Central memory CD4-positive, alpha-beta T cell (primary cell): ENCODE measurements at places on chromosomes 7 and 10.

GRCh38 chr7:155355745-155356144 is 58.1 kb downstream of the INSIG1 start:
- DNase-seq, result no peak

GRCh38 chr10:23826421-23826820 is 382.5 kb upstream of the KIAA1217 start:
- no peak for DNase-seq

- DNase-seq, result peak; percentile 71
These were observed 159.8 kb upstream of the ITGB1 start for GRCh38 chr10:33117816-33118215.

- DNase-seq, result no peak
These were observed 21.9 kb upstream of the FRAT2 start for GRCh38 chr10:97356318-97356914.

GRCh38 chr10:6394084-6394483 is 186.0 kb downstream of the PRKCQ start:
- DNase-seq, result no peak

DNA sequence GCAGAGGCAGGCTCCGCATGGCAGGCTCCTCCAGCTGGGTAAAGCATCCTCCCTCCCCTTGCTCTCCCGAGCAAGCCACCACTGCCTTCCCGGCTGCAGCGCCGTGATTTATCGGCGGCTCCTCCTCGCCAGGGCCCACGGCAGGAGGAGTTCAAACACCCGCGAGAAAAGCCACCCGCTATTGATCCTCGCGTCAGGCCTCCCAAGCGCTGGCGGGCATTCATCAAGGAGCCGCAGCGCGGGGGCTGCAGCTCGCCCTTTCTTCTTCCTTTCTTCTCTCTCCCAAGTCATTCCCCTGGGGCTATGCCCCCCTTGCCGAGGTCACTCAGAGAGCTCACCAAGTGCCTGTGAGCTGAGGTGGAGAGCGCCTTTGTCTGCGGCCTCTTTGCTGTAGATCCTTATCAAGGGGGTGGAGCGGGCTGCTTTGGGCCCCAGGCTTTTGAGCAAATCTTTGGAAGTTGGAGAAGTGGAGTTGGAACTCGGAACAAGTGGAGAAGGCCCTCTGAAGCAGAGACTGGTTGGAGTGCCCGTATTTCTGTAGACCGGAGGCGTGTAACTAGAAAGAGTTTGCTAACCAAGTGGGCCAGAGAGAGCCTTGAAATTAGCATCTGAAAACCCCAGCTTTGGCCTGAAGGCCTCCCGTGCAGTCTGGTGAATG is 107.2 kb upstream of the PPIF start:
- DNase-seq, result no peak

DNA sequence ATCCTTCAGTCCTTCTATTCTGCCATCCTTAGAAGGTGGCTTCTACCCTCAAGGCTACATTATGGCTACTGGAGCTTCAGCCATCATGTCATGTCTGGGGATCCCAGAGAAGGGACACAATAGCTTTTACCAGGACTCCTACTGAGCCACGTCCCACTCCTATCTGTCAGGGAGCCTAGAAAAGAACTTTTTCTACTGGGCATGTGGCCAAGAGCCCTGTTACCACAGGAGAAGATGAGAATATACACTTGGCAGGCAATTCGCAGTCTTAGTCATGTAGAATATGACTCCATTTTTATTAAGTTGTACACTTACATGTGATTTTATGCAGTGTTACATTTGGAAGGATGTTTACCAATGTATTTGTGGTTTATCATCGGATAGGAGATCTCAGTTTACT is 64.6 kb upstream of the KCNMA1 start:
- DNase-seq, result no peak

DNA sequence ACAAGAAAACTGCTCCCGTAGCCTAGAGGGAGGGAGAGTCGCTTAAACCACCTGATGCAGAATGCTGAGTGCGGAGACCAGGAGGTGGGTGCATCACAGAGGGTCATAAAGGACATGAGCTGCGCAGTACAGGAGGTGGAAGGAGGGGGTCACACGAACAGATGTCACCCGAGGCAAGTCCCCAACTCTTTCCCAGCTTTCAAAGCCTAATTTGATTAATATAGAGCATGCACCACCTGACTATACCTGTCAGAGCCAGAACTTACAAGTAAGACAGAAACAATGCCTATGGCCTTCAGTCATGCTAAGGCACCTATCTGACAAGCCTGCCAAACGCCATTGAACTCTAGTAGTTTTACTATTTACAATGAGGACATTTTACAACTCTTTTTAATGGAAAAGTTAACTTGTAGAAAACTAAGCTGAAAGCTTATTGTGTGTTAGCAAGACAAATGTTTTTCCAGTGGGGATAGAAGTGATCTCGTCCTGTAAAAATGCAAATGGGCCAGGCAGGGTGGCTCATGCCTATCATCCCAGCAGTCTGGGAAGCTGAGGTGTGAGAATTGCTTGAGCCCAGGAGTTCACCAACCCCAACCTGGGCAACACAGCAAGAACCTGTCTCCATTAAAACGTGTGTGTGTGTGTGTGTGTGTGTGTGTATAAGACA is 1.1 kb upstream of the VOPP1 start:
- DNase-seq, result no peak

DNA sequence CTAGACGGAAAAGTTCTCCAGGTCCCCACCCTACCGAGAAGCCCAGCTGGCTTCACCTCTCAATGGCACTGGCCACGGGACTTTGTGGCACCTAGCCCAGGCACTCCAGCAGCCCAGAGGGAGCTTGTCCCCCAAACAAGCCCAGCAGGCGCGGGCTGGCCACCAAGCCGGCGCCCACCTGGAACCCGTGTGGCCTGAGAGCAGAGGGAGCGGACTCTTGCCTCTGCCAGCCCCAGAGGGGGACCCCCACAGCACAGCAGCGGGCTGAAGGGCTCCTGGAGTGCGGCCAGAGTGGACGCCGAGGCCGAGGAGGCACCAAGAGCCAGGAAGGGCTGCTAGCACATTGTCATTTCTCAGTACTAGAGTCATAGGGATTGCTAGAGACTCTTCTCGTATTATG is 671.4 kb downstream of the CNTNAP2 start:
- DNase-seq, result no peak

- no peak for DNase-seq
These were observed 1078.4 kb downstream of the KCNMA1 start for GRCh38 chr10:76558996-76559891.

- no peak for DNase-seq
These were observed 60.3 kb downstream of the SLC16A12 start for GRCh38 chr10:89475125-89475524.

DNA sequence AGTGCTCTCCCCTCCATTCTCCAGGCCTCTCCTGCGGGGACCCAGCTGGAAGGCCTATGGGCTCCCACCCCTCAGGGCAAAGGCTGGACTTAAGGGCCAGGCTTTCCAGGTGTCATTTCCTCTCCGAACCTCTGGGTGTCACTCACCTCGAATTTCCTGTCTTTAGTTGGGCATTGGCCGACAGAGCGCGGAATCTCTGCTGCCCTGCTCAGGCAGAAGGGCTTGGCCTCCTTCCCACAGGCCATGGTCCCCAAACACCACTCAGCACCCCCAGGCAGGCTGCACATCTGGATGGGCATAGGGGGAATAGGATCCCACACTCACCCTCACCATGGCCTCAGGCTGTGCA is 212.9 kb downstream of the CCSER2 start:
- no peak for DNase-seq

- no peak for DNase-seq
These were observed 72.1 kb downstream of the ITGB8 start for GRCh38 chr7:20402747-20403230.

DNA sequence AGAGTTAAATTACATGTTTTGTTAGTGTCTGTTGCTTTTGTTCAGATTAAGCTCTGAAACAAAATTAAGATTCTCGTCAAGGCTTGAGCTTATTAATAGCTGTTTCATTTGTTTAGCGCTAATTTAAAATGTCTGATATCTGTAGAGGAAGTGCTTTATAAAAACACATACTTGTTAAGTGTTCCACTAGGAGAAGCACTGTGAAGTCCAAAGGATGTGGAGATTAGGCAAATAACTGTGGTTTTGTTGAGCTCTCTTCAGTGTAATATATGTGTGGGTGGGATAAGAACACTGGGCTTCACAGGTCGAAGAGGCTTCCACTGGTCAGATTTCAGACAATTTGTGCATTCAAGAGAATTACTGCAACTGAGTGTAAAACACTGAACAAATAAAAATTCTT is 242.0 kb downstream of the AUTS2 start:
- no peak for DNase-seq

DNA sequence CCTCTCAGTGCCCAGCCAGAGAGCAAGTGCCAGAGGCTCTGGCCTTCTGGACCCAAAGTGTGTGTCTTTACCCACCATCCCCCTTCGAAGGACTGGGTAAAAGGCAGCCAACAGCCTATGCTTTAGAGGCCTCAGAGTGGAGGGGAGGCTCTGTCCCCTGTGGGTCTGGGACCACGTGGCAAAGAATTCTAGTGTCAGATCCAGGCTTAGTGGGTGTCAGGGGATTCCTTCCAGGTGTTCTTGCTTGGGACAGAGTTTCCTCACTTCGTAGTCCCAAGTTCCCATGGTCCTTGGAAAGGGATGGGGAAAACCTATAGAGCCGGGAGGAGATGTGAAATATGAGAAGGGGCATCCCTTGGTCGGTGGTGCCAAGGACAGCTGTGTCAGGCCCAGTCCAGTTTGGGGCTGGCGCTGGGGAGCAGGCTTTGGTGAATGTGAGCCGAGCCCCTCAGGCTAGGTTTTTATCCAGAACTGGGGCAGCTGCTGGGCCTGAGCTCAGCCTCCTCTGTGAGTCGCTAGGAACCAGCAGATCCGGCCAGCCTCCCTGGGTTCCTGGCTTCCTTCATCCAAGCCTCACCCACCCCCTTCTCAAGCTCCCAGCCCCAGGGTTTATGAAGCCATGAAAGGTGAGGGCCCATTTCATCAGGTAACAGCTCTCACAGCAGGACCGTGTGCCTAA is 71.2 kb downstream of the C10orf105 start:
- no peak for DNase-seq

- no peak for DNase-seq
These were observed 88.3 kb downstream of the ZNF365 start for GRCh38 chr10:62462461-62462860.

DNA sequence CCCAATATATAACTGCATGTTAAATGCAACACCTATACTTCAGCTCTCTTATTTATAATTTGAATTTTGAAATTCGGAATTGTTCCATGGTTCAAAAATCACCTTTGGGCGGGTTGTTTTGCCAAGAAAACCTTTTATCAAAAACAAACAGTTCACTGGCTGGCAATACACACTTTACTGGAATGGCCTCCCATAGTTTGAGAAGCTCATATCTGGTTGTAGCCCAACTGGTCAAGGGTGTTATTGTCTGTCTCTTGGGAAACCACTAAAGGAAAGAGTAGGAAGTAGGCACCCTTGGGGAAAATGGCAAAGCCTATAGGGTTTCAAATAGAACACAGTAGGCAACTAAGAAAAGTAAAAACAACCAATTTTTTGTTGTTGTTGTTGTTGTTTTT is 117.9 kb downstream of the HIPK2 start:
- DNase-seq, result no peak

- no peak for DNase-seq
These were observed 131.2 kb downstream of the MPP7 start for GRCh38 chr10:28171468-28172222.

GRCh38 chr7:135620980-135621850 is 41.1 kb upstream of the STMP1 start:
- DNase-seq, result peak; percentile 22

GRCh38 chr7:137717811-137718271 is 128.9 kb downstream of the DGKI start:
- DNase-seq, result no peak

GRCh38 chr7:70356787-70357328 is 758.6 kb downstream of the AUTS2 start:
- DNase-seq, result no peak

DNA sequence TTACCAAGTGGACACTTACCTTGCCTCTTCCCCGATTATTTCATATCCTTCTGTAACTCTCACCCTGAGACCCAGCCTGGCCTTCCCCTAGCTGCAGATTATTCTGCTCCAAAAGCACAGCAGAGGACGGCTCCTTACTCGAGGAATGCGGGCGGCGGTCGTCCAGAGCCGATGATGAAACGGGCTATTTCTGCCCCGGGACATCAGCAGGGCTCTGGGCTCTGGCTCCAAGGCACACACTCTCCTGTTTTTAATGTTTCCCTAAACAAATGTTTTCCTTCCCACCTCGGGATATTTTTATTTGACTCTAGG is 343 bp upstream of the C10orf71 start:
- no peak for DNase-seq

- no peak for DNase-seq
These were observed 202.8 kb upstream of the AKR1E2 start for GRCh38 chr10:4623200-4623599.

GRCh38 chr7:114182837-114183236 is 231.8 kb upstream of the FOXP2 start:
- no peak for DNase-seq

- DNase-seq, result no peak
These were observed 43.9 kb upstream of the EEPD1 start for GRCh38 chr7:36109013-36109627.

DNA sequence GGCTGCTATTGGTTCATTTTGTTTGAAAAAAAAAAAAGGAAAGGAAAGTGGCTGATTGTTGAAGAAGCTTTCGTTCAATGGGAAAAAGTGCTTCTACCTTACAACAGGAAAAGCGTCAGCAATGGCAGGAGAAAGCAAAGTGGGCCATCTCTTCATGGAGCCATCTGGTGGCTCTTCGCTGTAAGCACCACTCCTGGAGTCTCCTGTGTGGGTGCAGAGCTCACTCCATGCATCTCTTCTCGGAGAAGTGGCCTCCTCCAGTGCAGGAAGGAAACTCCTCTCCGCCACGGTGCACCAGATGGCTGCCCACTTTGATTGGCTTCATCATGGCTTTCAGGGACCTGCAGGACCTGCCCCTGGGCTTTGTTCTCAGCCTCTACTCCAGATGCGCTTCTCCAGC is 250.9 kb downstream of the PTEN start:
- no peak for DNase-seq

- DNase-seq, result peak; percentile 59
These were observed 573 bp downstream of the BLVRA start for GRCh38 chr7:43758822-43759683.

DNA sequence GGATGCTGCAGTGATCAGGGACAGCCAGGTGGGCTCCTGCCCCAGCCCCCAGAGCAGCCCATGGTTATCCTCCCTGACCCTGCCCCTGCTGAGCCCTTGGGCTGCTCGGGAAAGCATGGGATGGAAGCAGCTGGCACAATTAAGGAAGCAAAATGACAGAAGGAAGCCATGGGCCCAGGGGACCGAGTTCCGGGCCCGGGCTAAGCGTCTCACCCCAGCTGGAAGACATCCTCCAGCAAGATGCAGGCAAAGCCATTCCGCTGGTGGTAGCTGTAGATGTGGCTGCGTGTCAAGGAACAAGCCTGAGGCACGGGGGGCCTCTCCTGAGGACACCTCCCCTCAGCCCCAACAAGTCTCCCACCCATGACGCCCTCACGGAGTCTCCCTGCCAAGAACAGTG is 1.1 kb downstream of the ATG9B start:
- DNase-seq, result no peak
